ENCODE measurements at places on chromosomes 11 and 22.

GRCh38 chr11:134750619-134751018 is 338.6 kb upstream of the B3GAT1 start:
- no peak for DNase-seq

DNA sequence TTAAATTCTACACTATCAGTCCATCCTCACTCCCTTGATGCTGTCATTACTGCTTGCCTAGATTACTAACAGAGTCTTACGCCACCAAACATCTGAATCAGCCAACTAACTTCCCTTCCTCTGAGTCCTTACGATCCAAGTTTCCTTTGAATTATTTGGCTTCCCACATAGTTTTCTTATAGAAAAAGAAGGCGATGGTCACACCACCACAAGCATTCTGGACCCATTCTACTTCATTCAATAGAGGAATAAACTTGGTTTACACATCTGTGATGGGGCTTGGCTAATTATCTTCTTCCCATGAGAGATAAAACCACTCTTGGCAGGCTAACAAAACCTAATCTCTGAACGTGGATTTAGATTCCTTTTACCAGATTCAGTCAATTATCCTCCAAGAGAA is 35.0 kb downstream of the INTS4 start:
- DNase-seq: no peak

DNA sequence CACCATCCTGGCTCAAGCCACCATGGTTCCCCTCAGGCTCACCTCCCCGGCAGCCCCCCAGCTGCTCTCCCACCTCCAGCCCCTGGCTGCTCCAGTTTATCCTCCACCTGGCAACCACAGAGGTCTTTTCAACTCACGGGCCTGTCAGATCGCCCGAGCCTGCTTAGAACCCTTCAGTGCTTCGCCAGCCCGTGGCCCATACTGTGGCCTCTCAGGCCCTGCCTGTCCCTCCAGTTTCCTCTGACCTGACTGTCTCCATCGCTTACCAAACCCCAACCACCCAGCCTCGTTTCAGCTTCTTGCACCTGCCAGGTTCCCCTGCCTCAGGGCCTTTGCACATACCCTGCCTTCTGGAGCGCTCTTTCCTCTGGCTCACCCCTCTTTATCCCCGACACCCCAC is 6.9 kb downstream of the KCNC1 start:
- DNase-seq: no peak

- no peak for DNase-seq
These were observed 90.6 kb downstream of the DSCAML1 start for GRCh38 chr11:117706322-117706814.

DNA sequence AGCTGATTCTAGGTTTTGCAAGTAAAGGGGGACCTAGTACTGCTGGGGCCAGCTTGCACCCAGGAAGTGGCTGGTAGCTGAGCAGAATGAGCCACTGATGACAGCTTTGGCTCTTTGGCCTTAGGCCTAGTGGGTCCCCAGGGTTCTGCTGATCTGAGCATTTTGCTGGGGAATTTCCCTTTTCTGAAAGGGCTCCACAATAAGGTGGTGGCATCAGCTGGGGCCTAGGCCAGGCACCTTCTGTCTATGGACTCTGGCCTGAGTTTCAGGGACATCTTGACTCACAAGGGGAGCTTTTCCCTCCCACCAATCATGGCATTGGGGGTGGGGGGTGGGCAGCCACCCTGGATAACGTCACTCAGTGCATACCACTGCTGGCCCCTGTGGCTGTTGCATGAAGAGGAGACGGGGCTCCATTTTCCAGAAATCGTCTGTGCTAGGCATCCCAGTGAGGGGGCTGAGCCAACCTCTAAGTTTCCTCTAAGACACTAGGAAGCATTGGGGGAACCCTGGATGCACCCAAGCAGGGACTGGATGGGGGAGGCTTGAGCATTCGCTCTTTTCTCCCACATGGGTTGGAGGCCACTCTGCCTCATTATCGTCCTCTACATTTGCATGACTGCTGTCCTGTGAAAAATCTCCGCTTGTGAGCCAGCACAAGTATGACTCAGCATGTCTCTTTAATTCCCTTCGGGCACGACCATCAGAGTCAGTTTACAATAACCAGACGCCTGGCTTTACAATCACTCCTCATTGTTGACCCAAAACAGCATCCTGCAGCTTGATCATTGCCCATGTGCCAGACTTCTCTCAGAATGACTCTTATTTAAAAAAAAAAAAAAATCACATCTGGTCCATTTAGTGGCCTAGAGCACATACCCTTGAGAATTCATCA is 145.0 kb upstream of the THY1 start:
- no peak for DNase-seq

DNA sequence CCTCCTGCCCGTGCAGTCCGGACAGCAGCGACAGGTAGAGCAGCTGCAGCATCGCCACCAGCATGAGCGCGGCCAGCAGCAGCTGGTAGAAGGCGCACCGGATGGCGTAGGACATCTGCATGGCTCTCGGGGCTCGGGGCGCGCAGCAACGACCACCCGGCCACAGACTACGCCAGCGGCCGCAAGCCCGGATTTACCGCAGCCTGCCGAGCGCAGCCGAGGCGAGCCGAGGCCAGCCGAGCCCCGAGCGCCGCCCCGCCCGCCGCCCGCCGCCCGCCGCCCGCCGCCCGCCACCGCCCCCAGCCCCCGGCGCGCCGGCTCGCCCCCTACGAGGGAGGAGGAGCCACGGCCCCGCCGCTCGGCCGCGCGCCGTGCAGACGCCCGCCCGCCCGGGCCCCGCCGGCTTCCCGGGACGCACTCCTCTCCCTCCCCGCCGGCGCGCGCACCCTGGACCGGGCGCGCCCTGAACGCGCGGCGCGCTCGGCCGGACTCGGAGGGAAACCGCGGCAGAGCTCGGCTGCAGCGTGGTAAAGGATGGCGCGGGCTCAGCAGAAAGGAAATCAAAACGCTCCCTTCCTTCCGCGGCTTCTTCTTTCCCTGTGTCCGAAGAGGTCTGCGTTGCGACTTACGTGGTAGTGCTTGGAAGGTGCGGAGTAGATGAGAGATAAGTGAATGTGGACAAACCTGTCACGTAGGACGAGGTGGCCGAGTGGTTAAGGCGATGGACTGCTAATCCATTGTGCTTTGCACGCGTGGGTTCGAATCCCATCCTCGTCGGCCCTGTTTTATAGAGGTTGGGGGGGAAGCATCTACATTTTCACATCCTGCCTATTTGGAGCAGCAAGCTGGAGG is at the start of gene B4GAT1:
B4GAT1 (minus strand) TSS at position 205 of the 852 bp plus-strand sequence; CDS start at position 121, 84 bp downstream.
- DNase-seq: no peak

- DNase-seq: no peak
These were observed 61.4 kb upstream of the KIRREL3 start for GRCh38 chr11:127061947-127062346.

DNA sequence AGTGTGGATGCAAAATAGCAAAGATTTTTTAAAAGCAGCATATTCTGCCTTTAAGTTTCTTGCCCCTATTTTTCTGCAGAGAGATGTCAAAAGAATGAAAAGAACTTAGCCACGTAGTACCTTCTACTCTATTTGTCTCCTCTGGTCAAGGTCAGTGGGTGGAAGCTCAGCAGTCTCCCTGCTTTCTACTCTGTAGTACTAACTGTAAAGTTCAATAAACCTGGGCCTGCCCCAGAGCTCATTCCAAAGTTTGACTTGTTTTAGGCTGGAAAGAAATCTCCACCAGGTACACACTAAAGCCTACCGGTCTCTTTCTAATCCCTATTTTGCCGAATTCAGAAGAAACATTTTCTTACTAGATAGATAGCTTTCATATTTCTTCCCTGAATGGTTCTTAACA is 247.9 kb upstream of the ARHGAP20 start:
- DNase-seq: no peak

GRCh38 chr22:25940479-25940878 is 198.5 kb downstream of the MYO18B start:
- no peak for DNase-seq

GRCh38 chr11:122157653-122158161 is 41.7 kb upstream of the BLID start:
- no peak for DNase-seq

DNA sequence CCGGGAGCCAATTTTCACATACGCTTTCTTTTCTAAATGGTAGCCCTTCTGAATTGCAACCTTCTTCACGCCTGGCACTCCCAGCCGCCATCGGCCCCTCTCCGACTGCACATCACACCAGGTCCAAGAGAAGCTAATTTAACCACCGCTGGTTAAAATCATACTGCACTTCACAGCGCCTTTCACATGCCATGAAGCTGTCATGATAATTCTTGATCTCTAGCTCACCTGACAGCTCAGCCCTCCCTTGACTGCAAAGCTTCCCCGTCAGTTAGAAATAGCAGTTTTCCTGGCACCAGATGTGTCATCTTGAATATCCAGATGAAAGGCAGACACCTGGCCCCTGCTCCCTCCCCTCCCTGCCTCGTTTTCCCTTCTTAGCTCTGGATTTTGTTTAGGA is 101.4 kb downstream of the ARL14EP start:
- no peak for DNase-seq

DNA sequence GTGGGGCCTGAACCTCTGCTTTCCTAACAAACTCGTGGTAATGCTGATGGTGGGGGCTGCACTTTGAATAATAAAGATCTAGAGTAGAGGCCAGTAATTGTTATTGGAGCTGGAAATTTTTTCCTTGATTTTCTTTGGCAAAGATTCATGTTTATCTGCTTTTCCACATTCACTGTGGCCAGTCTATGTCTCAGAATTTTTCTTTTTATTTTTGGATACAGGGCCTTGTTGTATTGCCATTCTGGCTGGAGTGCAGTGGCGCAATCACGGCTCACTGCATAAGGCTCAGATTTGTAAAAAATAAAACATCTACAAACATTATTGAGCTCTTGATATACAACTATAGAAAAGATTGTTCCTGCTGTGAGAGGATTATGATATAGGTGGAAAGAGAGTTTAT is 1.6 kb downstream of the TMEM135 start:
- DNase-seq: no peak

DNA sequence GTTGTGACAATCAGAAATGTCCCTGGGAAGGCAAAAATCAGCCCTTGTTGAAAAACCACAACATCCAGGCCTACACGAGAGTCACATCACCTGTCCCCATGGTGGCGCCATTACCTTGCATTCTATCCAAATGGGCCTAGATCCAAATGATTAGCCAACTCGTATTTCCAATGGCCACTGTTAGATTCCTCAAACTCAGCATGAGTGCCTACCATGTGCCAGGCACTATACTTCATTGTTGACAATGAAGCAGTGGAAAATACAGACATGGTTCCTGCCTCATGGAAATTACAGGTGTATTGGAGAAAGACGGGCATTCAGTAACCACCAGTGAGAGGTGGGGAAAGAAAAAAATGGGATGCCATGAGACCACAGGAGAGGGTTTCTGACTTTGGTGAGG is 29.8 kb upstream of the CREB3L1 start:
- DNase-seq: no peak

DNA sequence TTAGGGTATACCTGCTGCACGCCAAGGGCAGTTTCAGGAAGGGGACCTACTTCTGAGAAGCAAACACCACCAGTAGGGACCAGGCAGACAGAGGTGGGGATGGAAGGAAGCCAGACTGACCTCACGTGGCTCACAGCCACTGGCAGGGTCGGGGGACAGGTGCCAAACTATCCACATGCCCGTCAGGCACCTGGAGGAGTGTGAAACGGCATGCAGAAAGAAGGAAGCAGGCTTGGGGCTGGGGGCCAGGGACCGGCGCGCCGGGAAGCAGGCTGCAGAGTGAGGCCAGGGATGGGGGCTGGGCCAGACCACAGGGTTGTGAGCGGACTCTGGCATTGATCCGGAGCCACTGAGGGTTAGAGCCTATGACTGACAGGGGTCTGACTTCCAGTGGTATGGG is 47.5 kb downstream of the CDKN1C start:
- DNase-seq: no peak

- DNase-seq: no peak
These were observed 1559.9 kb upstream of the TENM4 start for GRCh38 chr11:81000735-81001134.

- no peak for DNase-seq
These were observed 25.5 kb downstream of the SCGB1A1 start for GRCh38 chr11:62444236-62444833.

GRCh38 chr11:22797047-22797446 is 32.6 kb downstream of the SVIP start:
- DNase-seq: no peak

GRCh38 chr11:94838027-94838731 is 70.0 kb downstream of the AMOTL1 start:
- DNase-seq: no peak

- DNase-seq: no peak
These were observed at the start of gene CELSR1 for GRCh38 chr22:46537225-46537945. Gene CELSR1, minus strand, starts transcription at chr22:46537620. Its CDS starts 450 bp downstream, at chr22:46537170.

DNA sequence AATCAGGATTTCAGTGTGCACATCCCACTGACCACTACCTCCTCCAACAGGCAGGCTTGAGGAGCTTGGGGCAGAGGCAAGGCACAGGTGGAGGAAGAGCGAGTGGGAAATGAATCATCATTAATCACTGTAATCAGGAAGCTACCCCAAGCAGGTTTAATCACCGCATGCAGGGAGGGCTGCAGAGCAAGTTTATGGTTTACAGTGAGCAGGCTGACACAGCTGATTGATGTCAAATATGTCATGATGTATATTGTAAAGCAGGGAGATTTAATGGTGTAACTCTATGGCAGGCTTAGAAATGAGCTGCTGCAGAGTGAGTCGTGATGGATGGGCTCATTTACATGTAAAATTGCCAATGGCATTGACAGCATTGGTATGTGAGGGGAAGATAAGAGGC is 441.0 kb downstream of the NTM start:
- no peak for DNase-seq

DNA sequence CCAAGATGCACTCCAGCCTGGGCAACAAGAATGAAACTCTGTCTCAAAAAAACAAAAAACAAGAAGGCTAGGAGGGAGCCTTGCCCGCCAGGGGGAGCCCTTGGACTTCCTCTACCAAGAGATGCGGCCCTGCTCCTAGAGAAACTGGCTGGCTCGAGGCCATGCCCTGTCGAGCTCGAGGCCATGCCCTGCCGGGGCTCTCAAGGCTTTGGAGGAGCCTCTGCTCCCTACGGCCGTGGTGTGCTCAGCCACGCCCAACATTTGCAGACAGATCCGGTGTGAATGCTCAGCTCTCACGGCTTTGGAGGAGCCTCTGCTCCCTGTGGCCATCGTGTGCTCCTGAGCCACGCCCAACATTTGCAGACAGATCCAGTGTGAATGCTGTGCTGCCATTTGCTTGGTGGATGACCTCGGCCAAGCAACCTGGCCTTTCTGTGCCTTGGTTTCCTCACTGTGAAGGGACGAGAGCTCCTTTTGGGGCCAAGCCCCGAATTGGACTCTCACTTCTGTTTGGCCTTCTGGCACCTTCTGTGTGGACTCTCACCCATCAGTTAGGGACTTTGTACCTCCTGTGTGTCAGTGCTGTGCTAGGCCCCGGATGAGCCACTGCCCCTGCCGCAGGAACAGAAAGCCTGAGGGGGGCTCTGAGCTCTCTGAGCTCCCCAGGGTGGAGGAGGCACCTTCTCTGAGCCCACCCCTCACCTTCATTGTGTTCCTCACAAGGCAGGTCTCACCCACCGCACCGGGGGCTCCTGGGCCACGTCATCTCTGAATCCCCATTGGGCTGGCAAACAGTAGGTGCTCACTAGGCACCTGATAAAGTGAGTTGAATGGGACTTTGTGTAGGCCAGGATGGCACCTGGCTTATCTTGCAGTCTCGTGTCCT is 14.1 kb downstream of the C11orf24 start:
- no peak for DNase-seq

Data from cortex of kidney (tissue), 1 donor.